CD4-positive, alpha-beta T cell treated with Interleukin-12 subunit alpha and Interleukin-12 subunit beta, for 1 hour (primary cell): ENCODE measurements at places on chromosomes 13 and 19.

DNA sequence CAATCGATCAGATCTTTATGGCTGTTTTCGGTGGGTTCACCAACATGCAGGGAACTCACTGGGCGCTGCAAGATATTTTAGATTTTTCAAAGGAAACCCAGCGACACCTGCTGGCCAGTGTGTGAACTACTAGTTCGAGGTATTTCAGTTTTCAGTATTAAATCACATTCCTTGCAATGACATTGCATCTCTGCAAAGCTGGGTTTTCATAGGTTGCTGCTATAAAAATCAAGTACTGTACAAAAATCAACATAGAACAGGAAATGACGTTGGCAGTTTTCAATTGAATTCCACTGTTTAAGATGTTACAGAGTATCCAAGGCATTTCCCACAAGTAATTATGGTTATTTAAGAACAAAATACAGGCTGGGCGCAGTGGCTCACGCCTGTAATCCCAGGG lies 17.6 kb downstream of the LIG1 start:
- DNase-seq: peak; percentile 70

- no peak for DNase-seq
Measured at GRCh38 chr19:48961051-48961649, 4.0 kb upstream of the FTL start.

DNA sequence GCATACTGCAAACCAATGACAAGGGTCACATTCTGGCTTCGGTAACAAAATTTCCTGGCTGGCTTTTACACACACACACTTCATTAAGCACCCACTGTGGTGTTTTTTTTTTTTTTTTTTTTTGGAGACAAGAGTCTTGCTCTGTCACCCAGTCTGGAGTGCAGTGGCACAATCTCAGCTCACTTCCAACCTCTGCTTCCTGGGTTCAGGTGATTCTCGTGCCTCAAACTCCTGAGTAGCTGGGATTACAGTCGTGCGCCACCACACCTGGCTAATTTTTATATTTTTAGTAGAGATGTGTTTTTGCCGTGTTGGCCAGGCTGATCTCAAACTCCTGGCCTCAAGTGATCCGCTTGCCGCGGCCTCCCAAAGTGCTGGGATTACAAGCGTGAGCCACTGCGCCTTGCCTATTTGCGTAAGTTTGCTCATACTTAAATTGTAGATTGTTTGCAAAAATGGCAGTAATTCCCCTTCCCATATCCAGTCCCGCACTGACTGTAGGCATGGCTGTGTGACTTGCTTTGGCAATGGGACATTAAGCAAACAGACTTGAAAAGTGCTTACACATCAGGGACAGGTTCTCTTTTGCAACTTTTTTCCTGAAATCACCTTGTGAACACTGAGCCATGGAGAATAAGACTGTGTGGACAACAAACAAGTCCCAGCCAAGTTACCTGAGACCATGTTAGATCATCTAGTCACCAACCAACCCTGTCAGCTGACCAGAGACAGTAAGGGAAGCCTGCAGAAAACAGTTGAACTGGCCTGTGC lies 42.1 kb upstream of the EBPL start:
- DNase-seq: no peak

DNA sequence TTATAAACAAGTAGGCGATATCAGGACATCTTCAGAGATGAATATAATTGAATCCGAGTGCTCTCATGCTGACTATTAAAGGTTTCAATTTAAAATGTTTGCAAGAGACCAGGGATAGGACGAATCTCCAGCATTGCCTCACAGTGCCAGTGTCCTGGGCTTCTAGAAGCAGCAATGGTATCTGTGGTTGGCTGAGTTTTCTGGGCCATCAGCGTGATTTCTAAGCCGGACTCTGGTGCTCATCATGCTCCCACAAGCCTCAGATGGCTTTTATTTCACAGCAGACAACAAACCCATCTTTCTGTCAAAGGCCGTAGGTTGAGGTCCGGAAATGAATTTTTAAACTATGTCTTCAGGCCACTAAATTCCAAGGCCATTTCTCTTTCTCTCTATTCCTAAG lies 187.7 kb downstream of the FOXO1 start:
- DNase-seq: no peak

DNA sequence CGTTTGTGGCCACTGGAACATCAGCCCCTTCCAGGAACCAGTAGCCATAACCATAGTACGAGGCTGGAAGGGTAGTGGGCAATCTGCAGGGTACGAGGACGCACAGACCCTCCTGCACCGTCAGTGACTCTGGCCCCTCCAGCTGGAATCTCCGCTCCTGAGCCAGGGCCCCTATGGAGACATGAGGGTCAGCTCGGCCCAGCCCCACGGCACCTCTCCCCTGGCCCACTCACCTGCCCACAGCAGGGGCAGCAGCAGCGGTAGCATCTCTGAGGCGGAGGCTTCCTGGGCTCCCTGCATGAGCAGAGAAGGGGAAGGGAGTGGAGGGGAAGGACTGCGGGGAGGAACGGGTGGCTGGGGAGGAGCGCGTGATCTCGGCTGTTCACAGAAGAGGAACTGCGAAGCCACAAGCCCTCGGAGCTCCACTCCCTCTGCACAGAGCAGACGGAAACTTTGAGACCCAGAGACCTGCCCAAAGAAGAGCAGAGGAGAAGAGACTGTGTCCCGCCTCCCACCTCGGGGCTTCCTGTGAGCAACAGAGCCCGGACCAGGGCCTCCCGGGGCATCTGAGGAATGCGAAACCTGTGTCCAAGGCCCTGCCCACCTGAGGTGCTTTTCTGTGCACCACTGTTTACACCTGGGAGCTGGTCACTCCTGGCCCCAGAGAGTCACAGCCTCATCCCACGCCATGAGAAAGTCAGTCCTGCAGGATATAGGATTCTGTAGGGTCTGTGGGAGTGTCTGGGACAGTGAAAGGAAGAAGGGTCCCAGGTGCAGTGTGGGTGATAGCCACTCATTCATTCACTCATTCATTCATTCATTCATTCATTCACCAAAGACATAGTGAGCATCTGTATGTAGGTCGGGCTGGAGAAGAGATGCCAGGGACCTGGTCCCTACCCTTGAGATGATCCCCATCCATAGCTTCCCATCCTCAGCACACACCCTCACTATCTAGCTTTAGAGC lies at the start of gene SIGLEC6:
Gene SIGLEC6, minus strand, starts transcription at position 322 of the 967 bp plus-strand sequence. Its CDS starts 22 bp downstream, at position 300.
- peak; percentile 37 for DNase-seq

- no peak for DNase-seq
Measured at GRCh38 chr19:45994456-45994997, 740 bp upstream of the CCDC61 start.

GRCh38 chr13:39531646-39532045 lies 71.3 kb downstream of the LHFPL6 start:
- DNase-seq: no peak

- peak; percentile 19 for DNase-seq
Measured at GRCh38 chr13:22107549-22107948, 436.7 kb downstream of the FGF9 start.

DNA sequence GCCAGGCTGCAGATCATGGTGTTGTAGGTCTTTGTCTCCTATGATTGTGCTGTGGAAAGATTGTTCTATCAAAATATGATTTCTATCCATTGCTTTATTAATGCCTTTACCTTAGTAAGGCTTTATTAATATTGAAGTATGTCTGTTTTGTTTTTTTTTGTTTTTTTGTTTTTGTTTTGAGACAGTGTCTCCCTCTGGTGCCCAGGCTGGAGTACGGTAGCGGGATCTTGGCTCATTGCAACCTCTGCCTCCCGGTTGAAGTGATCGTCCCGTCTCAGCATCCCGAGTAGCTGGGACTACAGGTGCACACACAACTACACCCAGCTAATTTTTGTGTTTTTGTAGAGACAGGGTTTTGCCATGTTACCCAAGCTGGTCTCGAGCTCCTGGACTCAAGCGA lies 7.7 kb downstream of the IRGC start:
- no peak for DNase-seq

- DNase-seq: no peak
Measured at GRCh38 chr13:45412274-45413049, 5.7 kb downstream of the SLC25A30 start.

- DNase-seq: no peak
Measured at GRCh38 chr13:113027095-113027494, 58.1 kb downstream of the MCF2L start.

DNA sequence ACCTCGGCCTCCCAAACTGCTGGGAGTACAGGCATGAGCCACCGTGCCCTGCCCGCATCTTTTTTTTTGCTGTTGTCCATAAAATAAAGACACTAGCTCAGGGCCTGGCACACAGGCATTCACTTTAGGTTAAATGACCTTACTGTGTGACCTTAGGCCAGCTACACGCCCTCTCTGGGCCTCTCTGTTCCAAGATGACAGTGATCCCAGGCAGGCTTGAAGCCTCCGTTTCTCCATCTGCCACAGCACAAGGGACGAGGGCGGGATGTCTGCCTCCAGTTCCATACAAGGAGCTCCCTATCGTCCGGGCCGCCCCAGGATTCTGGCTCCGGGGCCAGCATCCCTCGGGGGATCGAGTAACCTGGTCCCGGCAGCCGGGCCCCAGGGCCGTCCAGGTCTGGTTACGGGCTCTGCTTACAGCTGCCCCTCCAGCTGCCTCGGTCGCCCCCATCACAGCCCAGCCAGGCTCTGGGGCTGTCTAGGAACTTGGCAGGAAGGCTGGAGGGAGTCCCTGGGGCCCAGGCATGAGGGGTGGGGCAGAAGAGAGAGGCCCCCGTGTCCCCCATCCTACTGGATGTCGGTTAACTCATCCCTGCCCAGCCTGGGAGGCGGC lies 11.9 kb upstream of the SEMA6B start:
- no peak for DNase-seq

DNA sequence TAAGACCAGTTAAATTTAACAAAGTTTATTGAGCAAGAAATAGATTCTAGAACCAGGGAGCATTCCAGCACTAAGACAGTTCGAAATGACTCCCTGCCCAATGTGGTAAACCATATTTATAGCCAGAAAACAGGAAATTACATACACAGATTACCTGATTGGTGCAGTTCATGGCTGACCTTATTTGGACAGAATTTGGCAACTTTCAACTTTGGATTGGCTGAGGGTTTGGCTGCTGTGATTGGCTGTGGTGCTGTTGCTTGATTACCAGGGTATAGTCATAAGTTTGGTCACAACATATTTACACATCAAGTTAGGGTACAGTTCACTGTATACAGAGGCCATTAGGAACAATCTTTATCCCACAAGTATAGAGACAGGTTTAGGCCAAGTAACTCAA lies 984.8 kb upstream of the MIR17HG start:
- no peak for DNase-seq

- DNase-seq: no peak
Measured at GRCh38 chr19:16405091-16405490, 66.7 kb downstream of the EPS15L1 start.

DNA sequence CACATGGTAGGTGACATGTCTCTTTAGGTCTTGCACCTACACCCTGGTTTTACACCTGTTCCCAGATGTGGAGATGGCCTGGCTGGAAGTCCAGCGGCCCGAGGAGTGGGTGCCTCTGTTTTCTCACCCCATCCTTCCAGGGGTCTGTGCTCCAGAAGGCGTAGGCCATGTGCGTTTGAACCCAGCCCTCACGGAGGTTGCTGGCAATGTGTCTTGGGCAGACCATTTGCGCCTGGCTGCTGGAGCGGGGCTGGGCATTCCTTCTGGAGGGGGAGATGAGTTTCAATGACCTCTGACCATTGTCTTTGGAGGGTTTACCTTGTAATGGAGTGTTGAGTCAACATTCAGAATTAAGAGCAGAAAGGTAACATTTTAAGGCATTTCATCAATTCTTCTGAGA lies 54.8 kb upstream of the ZNF536 start:
- DNase-seq: no peak

GRCh38 chr13:51645761-51646670 lies 61.8 kb downstream of the WDFY2 start:
- peak; percentile 44 for DNase-seq

DNA sequence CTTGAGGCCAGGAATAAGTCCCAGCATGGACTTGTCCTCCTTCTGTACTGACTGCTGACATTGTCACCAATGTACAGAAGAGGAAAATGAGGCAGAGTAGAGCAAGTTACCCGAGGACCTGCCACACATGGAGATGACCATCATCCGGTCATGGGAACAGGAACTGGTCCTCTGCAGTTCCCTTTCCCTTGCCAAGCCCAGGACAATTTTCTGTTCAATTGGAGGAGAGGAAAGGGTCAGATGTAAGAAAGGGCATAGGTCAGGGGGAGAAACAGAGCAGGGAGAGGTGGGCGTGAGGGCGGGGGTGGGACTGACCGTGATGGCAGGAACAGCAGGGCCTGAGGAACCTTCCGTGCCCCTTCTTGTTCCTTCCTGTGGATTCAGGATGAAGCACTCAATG lies 18.6 kb downstream of the PHLDB3 start:
- DNase-seq: no peak

DNA sequence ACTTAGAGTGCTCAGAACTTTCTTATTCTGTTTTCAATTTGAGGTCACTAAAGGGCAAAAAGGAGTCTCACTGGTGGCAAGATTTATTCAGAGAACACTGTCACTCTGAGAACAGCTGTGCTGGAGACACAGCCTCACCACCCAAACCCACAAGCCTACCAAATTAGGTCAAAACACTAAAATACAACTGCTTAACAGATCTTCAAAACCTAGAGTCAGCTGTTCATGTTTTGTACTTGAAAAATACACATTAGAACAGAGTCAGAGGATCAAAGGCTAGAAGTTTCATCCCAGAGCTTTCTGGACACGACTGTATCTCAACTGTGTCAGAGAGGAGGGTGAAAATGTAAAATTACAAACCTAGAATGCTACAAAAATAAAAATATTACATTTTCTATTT lies 89.3 kb downstream of the MIPEP start:
- peak; percentile 7 for DNase-seq

GRCh38 chr13:21075011-21075378 lies 13.6 kb upstream of the LATS2 start:
- DNase-seq: peak; percentile 28

DNA sequence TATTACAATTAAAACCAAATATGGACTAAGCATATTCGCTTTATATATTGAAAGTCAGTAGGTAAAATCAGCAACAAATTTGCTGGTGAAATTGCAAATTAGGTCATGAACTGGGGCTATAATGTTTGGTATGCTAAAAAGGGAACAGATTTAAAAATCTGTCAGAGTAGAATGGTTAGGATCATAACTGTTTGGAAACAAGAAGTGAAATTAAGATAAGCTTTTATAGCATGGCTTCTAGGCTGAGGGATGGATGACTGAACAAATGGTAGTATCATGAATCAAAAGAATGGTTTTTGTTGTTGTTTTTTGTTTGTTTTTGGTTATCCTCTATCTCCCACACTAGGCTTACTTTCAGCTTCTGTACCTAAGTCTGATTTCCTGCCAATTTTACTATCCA lies 1090.4 kb downstream of the PCDH9 start:
- DNase-seq: no peak

DNA sequence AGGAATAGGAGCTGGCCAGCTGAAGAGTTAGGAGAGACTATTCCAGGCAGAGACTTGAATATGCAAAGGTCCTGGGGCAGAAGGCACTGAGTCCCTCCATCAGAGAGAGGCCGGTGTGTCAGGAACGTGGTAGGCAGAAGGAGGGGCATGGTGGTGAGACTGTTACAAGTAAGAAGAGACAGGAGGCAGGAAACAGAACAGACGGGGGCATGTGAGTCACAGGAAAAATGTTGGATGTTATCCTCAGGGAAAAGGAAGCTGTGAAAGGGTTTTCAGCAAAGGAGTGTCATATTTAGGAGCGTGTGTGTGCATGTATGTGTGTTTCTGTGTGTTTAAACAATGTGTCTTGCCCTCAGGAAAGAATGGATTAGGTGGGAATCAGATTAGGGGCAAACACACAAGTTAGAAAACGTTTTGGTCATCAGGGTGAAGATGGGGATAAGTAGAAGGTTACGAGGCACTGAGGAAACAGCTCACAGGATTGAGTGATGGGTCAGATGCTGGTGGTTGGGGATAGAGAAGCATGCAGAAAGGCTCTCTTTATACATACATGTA lies 1.1 kb downstream of the EDDM13 start:
- no peak for DNase-seq

GRCh38 chr13:44237276-44237767 lies 136.3 kb upstream of the SERP2 start:
- DNase-seq: no peak

GRCh38 chr19:13717194-13717643 lies 47.1 kb upstream of the MRI1 start:
- DNase-seq: no peak
